Thoracic aorta (tissue), 2 donors: ENCODE measurements at places on chromosomes 7 and 10.

DNA sequence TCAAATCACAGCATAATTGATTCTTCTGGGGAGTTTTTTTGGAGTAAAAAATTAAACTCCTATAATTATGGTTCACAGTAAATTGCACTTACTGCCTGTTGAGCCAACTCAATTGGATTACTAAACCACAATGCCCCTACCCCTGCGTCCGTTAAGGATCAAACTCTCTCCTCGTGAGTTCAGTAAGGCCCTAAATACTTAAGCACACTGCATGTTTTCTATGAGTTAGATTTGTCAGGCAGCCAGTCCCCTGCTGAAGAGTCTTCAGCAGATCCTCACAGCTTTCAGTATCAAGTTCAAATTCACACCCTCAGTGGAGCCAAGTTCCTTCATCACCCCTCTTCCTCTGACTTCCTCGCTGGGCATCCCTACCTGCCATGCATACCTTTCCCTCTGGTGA lies 275.0 kb upstream of the BMPER start:
- DNase-seq: no peak

GRCh38 chr7:30817371-30817767 lies 46.2 kb downstream of the MINDY4 start:
- no peak for DNase-seq

- DNase-seq: no peak
Measured at GRCh38 chr7:17401791-17402627, 103.6 kb downstream of the AHR start.

DNA sequence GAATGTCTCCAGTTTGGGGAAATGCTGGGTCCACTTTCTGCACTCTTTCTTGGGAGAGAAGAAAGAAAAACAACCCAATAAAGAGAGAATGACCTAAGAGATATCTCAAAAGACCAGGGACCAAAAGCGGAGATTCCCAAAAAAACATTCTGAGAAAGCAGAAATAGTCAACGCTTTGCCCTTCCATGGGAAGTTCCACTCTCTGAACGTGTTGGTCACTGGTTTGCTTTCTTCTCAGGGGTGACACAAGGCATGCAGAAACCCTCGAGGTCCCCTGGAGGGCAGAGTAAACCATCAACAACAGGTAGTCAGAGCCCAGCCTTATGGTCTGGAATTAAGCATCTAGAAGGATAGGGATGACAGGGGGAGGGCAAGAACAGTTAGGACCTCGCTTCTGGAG lies 26.2 kb upstream of the AOAH start:
- no peak for DNase-seq

DNA sequence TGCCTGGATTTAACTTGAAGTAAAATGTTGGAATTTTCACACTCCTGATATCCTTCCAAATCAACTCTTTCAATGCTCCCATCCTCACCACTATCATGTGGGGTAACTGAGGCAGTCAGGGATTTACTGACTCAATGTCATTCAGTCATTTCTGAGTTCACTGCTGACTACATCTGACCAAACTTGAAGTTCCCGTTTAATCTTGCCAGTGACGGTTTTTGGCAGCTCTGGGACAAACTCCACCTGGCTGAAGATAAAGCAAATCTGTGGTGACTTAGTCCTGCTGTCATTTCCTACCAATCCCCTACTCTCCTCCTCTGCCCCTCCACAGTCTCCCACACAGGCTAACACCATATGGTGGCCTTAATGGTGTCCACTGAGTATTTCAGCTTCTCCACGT lies 22.7 kb upstream of the ACSM6 start:
- no peak for DNase-seq

DNA sequence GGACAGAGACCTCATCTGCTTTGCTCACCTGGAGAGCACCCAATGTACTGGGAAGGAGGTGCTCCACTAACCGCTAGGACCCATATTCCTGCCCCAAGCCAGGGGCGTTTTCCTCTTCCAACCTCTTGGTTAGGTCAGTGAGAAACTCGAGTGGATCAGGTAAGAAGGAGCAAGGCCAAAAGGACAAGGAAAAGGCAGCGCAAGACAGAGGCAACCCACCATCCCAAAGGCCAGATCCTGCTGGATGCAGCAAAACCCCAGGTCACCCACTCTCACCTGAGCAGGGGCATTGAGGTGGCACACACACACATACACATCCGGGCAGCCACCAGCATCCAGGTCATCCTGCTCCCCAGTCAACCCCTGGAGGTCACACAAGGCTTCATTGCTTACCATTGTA lies 105.1 kb downstream of the GRID1 start:
- no peak for DNase-seq

DNA sequence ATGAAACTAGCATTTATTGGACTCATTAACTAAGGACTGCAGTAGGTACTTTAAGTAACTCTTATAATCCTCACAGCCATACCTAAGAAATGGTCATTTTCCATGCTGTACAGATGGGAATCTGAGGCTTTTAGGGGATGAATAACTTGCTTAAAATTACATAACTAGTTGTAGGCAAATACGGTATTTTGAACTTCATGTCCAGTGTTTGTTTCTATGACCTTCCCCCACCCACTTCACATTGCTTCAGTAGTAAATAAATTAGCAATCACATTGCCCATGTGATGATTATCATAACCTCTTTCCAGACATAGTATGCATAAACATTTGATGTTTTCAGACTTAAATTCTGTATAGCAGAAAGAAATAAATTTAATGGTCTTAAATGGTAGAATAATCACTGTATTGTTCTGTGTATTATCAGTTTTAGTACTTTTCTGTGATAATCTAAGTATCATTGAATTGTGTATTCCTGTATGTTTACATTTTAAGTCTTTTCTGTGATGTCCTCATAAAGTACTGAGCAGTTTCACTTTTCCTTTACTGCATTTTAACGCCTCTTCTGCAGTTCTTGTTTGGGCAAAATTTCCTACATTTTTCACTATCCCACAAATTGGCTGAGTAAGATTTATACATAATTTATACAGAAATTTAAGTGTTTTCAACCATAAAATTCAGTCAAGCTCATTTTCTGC lies 48.3 kb downstream of the ANKIB1 start:
- no peak for DNase-seq

DNA sequence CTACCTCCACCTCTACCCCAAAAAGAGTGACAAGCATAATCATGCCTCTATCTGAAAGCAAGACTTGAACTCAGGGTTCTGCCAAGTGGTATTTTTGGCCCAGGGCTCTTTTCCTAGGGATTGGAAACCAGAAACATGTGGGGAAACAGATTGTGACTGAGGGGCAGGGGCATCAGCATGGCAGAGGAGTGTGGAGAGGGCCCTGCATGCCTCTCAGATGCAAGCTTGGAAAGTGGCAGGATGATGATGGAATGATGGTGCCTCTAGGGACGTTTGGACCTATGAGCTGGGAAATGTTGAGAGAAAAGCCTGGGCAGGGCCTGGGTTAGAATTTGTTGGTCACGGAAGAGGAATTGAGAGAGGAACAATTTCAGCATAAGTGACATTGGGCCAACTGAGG lies 78.4 kb upstream of the LEP start:
- no peak for DNase-seq

GRCh38 chr7:30884881-30885280 lies 26.8 kb upstream of the AQP1 start:
- DNase-seq: no peak

DNA sequence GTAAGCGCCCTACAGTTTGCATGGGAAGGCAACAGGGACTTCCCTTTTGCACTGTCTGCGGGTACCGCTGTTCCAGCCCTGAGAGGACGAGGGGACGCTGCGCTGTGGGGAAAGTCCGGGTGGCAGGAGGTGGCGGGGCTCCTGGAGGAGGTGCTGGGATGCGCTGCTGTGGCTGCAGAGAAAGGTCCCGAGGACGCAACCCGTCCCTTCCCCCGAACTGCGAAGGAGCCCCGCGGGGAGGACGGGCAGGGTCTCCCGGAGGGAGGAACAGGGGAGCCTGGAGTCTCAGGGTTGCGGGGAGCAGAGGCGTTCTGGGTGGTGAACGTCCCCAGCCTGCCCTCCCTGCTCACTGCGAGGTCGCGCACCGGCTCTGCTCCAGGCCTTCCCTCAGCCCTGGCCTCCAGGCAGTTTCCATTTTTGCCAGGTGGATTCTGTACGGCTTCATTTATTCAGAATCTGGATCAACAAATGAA lies 91.6 kb downstream of the CXCL12 start:
- no peak for DNase-seq

DNA sequence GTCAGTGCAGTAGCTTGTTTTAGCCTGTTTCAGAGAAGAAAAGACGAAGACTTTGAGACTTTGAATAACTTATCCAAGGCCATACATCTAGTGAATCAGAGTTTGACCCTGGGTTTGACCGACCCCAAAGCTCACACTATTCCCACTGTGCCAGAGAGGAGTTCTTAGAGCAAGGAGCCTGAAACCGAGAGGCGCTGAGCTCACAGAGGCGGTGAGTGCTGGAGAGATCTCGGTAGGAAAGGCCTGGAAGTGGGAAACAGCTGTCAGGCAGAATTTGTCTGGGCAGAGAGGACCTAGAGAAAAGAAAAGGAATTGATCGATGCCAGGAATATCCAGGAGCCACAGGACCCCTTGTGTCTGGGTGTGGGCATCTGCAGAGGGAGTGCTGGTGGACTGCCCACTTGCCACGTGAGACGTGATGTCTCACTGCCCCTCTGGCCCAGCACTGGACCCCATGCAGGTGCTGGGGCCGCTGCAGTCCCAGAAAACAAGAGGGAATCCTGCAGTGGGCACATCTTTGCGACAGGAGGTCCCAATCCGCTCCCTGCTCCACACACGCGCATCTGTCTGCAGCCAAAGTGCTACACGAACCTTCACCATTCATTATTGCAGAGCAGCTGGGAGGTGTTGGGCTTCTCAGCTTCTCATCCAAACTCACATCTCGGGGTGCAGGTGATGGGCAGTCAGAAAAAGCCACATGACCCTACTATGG lies 6.2 kb downstream of the CALML3 start:
- DNase-seq: no peak

- no peak for DNase-seq
Measured at GRCh38 chr10:42990721-42991441, 86.0 kb upstream of the RET start.

- no peak for DNase-seq
Measured at GRCh38 chr7:49775949-49776443, 2.6 kb downstream of the VWC2 start.

- no peak for DNase-seq
Measured at GRCh38 chr7:135200821-135201331, 10.4 kb downstream of the WDR91 start.

DNA sequence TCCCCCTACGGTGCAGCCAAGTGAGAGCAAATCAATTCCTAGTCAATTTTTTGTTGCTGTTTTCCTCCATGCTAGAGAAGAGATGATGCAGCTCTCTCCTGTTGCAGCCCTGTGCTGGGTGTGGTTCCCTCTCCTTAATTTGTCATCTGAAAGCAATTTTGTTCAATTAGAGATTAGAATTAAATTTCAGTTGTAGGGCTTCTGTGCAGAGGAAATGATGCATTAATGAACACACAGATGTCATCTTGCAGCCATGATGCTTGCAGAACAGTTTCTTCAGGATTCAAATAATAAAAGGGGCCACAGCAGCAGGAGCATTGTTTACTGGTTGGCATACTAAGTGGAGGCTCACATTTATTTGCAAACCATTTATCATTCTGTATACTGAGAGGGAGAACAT lies 266.0 kb downstream of the AUTS2 start:
- no peak for DNase-seq

DNA sequence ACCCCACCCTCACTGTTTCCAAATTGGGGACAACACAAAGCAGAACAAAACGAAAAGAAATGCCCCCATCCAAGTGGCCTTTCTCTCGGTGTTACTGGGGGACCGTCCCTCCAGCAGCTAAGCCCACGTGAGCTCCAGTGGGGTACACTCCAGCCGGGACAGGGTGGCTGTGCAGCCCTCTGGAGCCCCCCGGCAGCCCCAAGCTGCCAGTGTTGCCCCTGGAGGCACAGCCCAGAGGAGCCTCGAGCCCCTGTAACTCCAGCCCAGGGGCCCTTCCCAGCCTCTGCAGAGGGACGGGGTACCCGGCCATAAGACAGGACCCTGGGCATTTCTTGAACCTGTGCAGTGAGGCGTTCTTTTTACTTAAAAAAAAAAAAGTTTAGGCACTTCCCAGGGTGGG lies 124.5 kb upstream of the KCTD7 start:
- DNase-seq: no peak

DNA sequence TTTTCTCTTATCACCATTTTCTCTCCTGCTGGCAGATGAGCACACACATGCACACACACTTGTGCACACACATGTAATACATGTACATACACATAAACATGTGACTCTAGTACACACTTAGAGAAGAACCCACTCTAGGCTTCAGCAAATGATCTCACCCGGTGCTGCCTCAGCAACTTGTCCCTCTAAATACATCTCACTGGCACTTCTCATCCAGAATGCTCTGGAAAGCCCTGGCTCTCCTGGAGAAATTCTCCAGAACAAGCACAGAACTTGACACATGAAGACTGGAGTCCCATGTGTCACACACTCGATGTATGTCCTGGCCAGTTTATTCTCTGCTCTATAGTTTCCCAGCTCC lies 254.9 kb downstream of the ELMO1 start:
- no peak for DNase-seq

DNA sequence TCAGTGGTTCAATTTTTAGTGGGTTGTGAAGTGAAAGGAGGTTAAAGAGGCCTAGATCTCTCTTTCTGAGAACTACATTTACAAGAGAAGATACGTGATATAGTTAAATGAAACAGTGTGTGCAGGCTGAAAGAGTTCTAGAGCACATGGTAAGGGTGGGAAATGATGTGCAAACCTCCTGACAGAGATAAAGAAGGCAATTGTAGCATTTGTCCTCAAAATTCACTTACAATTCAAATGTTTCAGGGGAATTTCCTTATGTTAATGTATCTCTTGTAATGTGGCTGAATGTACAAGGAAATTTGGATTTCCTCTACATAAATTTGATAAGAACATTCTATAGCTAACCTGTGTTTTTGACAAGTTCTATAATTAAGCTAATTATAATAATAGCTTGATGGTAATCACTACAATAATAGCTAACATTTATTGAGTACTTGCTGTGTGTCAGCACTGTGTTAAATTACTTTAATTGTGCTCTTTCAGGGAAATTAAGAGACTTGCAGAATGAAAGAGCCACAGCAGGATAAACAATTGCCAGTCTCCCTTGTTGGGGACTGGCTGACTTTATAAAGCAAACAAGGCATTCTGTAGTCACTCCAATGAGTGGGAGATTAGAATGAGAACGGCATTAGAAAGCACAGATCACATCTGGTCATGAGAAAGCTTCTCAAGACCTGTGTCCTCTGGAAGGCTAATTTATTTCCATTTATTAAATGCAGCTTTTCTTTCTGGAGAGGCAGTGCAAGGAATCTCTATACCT lies 139.7 kb upstream of the TMEM72 start:
- no peak for DNase-seq
